Activated T-helper 1 cell treated with Interleukin-2 at 50 U/mL for 16 hours (primary cell): ENCODE measurements at places on chromosomes 3 and 15.

- DNase-seq = no peak
Measured at GRCh38 chr15:91118817-91119590, 18.9 kb downstream of the SV2B start.

DNA sequence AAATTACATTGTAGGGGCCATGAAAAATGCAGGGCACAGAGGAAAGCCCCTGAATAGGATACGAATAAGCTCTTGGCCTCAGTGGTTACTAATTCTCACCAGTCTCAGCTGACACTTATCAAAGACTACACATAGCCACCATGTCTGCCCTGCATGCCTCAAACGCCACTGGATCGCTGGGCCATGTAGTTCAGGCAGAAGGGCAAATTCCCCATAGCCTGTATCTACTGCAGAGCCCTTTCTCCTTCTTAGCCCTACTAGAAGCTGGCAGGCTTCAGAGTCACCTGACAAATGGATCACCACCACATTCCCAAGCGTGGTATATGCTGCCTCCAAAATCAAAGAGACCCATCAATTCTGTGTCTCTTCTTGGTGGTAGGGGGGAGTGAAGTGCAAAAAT is 177.4 kb downstream of the MINAR1 start:
- DNase-seq = no peak

- DNase-seq = peak; percentile 45
Measured at GRCh38 chr15:99421172-99421656, 144.6 kb upstream of the MEF2A start.

DNA sequence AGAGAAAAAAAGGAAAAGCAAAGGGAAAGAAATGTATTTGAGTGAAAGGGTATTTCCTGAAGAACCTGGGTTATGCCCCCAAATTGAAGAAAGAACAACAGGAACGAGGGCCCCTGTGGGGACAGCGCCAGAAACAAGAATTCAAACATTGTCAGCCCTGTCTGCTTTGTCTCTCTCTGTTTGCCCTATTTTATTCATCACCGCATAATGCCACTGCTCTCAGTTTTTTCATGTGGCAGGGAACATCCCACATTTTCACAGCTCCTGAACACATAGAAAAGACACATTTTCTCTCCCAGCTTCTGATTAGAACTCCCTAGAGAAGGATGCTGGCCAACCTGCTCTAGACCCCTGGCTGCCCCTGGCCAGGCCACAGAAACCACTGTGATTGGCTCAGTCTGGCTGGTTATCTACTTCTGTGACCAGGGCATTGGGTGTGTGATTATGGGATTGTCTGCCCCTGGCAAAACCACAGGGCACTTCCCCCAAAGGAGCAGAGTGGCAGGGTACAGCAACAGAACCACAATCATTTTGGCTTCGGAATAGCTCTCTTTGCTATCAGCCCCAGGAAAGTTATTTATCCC is 31.3 kb upstream of the CCDC54 start:
- no peak for DNase-seq

DNA sequence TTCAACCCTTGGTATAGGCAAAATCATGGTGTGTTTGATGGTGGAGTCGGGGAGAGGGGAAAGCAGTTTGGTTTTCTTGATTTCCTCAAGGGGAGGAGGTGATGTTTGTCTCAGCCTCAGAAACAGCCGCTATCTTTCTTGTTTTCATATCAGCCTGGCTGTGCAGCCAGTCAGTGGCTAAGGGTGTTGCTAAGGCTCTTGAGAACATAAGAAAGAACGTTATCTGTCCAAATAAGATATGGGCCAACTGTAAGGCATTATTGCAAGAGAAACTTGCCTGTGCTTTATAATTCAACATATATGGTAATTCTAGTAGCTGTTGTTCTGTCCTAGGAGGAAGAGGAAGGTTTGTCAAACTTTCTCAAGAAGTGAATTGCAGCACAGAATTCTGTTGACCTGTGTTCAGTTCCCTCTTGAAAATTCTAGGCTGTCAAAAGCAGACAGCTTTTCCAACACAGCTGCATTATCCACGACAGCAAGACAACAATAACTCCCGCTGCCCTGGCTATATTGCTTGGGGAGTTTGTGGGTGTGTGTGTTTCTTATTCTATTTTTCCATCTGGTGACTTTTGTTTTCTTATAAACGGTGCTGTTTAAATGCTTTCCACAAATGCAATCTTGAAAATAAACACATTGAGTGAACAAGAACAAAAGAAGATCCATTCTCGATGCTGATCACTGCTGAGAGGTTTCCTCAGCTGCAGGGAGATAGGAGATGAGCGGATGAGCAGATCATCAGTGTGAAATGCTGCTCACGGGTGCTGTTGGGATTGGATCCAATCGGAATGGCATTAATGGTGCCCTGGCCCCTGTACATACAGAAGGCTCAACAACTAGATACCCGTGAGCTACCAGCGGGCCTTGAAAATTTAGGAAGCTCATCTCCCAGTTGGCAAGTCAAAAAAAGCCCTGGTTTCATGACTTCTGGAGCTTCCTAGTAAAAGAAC is 90.8 kb upstream of the TNFAIP8L3 start:
- DNase-seq = no peak

DNA sequence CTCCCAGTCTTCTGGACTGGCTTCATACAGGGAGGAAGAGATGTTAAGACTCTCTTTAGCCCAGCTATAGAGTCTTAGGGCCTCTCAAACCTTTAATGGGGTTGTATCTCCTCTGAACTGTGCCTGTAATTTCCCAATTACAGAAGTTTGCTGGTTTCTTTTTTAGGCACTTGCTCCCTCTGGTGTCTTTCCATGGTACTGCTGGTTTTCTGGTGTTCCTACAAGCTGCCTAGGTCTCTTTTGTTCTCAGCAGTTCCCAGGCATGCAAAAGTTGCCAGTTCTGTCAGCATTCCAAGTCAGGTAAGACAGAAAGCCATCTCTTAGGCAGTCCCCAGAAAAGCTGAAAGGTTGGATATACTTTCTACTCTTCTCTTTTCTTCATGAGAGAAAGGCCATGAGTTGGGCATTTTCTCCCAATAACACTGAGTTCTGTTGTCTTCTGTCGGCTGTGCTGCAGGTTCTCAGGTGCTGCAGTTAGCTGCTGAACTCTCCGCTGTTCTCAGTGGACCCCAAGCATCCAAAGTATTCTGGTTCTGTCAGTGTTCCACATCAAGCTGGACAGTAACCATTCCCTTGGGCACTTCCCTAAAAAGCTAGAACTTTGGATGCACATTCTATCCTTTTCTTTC is 54.4 kb upstream of the EHHADH start:
- no peak for DNase-seq

GRCh38 chr3:114310695-114311094 is 16.9 kb downstream of the TIGIT start:
- DNase-seq = no peak

DNA sequence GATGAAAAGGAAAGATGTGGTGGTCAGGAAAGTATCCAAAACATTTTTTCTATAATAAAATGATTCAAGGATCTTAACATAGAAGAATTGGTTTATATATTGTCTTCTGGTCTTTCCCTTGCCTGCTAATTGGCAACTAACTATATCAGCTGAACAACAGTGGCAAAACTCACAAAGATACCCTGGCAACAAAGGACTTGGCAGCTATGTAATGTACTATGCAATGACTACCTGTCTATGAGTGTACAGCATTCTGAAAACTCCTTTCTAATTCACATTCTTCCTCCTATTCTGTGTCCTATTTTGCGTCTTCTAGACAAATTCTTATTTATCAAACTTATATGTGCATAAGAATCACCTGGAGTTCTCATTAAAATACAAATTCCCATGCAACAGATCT is 15.7 kb upstream of the SERPINI2 start:
- DNase-seq = no peak

DNA sequence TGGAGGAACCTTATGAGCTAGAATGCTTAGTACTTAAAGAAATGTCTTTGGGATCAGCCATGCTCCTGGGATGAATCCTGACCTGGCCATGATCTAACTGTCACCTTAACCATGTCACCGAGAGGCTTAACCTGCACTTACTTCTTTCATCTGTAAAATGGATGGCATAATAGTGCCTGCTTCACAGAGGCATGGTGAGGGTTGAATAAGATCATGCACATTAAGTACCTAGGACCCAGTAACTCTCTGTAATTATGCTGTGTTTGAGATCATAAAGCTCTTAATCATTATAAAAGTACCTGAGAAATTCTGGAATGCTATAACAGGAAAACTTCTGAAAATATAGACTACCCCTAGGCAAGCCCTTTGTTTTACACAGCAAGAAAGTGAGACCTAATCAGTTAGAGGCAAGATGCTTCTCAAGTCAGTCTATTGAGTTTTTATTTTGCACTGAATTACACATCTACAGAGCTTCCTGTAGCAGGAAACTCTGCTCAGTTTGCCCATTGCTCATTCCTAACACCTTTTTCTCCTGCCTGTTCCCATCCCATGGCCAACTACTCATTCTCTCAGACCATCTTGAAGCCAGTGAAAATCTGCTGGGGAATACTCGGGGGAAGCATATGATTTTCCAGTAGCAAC is 1015.5 kb upstream of the CFAP20DC start:
- no peak for DNase-seq

DNA sequence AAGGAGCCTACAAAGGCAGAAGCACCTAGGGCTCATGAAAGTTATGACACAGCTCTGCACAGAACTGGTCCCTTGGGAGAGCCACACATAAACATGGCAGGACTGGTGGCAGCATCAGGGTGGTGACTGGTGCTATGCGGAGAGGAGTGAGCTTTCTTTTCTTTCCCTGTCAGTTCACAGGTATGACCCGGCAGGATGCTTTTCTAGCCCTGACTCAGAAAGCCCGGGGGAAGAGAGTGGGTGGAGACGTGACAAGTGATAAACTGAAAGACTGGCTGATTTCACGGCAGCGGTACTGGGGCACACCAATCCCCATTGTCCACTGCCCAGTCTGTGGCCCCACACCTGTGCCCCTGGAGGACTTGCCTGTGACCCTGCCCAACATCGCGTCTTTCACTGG is 103.0 kb downstream of the LARS2 start:
- DNase-seq = no peak

DNA sequence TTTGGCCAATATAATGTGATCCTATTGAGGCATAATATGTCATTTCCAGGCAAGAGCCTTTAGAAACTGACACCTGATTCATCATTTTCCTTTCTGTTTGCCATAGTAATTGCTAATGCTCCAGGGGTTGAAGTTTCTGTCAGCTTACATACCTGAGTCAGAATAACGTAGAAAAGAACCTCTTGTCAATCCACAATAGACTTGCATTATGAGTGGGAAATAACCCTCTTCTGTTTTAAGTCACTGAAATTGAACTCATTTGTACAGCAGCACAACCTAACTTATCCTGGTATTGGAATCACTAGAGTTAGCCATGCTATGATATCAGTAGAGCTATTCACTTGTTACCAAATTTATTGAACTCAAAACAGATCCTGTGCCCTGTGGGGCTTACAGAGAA is 101.7 kb upstream of the TP63 start:
- no peak for DNase-seq

DNA sequence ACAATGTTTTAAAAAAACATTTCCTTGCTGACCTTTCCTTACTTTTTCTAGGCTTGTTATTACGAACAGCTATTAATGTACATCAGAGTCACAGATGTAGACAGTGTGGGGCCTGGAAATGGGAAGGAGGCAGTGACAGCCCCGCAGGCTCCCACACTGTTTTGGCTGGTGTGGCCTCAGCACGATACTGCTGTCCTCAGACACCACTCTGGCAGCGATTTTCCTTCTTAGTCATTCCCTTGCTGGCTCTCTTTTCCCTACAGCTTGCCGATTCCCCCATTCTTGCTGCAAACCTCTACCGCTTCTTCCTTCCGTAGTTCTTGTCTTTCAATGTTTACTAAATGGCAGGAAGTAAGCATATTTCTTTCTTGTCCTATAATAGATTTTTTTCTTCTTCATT is 113.1 kb downstream of the ABI3BP start:
- DNase-seq = no peak

DNA sequence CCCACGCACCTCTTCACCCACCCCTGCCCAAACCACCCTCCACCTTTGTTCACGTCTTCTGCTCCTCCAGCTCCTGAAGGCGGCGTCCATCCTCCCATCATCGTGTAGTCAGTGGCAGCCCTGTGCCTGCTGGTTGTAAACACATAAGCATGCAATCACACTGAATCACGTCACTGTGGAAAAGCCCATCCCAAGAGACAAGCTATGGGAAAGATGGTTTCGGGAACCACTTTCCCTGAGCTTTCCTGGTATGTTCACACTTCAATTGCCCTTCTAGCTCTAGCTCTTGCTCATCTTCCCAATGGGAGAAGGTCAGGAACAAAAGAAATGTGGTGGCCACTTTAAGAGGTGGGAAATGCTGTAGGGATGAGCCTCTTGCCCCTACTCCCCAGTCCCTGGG is 14.4 kb upstream of the GOLGA8J start:
- DNase-seq = no peak

- DNase-seq = no peak
Measured at GRCh38 chr3:126370055-126370454, 12.8 kb upstream of the KLF15 start.

GRCh38 chr3:36135863-36136262 is 244.4 kb upstream of the STAC start:
- DNase-seq = no peak

DNA sequence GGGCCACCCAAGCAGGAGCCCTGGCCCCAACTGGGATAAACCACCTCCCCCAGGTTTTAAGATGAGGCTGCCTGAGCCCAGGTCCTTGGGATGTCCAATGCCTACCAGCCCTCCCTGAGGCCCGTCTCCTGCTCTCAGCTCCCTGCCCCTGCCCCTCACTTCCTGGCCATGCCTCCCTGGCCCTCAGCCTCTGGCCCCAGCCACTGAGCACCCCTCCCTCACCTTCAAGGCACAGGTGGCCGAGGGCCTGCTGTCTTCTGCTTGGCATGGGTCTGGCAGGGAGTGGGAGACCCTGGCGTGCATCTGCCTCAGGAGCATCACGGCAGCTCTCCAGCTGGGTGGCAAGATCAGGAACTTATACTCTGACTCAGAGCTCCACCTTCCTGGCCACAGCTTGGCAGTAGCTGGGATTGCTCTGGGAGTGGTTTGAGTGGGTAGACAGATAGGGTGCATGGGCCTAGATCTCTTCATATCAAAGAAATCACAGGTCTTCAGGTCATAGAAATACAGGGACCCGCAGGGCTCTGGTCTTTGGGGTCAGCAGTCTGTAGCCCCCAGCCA is at the start of gene PLA2G4E:
PLA2G4E (minus strand) TSS at position 330 of the 561 bp plus-strand sequence; CDS start at position 318, 12 bp downstream.
- no peak for DNase-seq

GRCh38 chr3:35065891-35066290 is 573.4 kb upstream of the ARPP21 start:
- no peak for DNase-seq

DNA sequence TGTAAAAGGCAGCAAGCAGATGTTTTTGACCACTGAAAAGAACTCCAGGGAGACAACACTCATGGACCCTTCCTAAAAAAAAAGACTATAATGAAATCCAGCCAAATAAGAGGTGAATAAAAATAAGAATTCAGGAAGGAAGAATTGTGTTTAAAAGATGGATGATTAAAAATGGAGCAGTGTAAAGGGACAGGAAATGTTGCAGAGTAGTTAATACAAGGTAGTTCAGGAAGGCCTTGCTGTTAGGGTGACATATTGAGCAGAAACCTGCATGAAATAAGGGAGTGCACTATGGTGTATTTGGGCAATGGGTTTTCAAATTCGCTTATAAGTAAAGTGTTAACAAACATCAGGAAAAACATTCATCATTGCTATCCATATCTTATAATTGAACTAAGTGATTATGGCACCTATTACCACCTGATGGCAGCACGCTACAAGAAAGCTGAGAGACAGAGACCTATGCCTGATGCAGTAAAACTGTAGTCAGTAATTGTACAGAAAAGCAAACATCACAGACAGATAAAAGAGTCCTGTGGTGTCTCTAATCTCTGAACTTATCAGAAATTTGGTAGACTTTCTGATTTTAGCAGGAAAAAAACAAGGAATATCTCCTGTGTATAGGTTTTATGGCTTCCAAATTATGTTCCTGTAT is 5.8 kb upstream of the DBR1 start:
- no peak for DNase-seq
